ENCODE measurements at places on chromosomes 1 and 21.

DNA sequence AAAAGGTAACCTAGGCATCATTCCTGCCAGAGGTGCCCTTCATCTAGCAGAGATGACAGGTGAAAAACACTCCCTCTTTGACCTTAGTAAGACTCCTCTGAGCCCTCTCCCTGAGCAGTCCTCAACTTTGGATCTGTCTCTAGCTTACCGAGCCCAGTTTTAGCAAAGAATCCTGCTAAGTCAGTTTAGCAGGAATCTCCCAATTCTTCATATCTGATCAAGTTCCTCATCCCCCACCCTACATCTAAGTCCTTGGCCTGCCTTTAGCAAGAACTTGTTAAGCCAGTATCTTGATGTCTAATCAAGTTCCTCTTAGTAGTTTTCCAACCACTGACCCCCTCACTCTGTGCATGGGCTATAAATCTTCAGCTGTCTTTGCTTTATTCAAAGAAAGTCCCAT is 235.6 kb downstream of the OMA1 start:
- DNase-seq, result no peak

GRCh38 chr1:177444997-177445746 is 274.4 kb downstream of the BRINP2 start:
- no peak for DNase-seq

- no peak for DNase-seq
Measured at GRCh38 chr1:229224308-229224707, 46.6 kb upstream of the RAB4A start.

DNA sequence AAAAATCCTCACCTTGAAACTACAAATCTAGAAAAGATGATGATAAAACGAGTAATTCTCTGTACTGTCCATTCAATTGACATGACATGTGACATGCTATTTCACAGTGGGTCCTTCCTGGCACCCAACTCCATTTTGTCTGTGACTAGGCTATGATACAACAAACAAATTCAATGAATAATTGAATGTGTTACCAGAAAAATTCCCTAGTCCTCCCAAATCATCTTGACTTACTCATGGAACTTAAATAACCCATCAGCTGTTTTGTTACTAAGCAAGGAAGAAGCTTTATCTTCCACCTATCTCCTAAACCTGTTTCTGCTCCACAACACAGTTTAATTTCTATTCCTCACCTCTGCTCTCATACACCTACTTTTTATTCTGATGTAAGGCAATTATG is 30.4 kb downstream of the B3GALNT2 start:
- no peak for DNase-seq
